Endothelial cell of umbilical vein (primary cell): ENCODE measurements at places on chromosomes 7 and 10. TPM values are rescaled to one million over a fixed set of nuclear protein-coding genes. Genes with fewer than 3 reads are reported as not detected.

GRCh38 chr10:1368842-1369171 lies 312.6 kb downstream of the WDR37 start:
- H3K27me3 ChIP-seq: no peaks in the 10 kb centered on the region
- no peaks in the 10 kb centered on the region for H3K4me1 ChIP-seq
- H3K4me3 ChIP-seq: no peak overlapping the region

- H3K36me3 ChIP-seq: no peaks in the 10 kb centered on the region
- H3K4me3 ChIP-seq: no peak overlapping the region
- H3K27me3 ChIP-seq: no peaks in the 10 kb centered on the region
- DNase-seq: no peak
Observed at GRCh38 chr10:106493751-106494150, 670.8 kb downstream of the SORCS1 start.

GRCh38 chr10:124043310-124044142 lies 49.9 kb downstream of the CHST15 start:
- H3K4me3 ChIP-seq: no peak overlapping the region
- peaks cover 4% of the 10 kb centered on the region for H3K4me1 ChIP-seq
- no peak for DNase-seq
- H3K36me3 ChIP-seq: peaks cover 21% of the 10 kb centered on the region
- no peak overlapping the region for H3K27ac ChIP-seq

DNA sequence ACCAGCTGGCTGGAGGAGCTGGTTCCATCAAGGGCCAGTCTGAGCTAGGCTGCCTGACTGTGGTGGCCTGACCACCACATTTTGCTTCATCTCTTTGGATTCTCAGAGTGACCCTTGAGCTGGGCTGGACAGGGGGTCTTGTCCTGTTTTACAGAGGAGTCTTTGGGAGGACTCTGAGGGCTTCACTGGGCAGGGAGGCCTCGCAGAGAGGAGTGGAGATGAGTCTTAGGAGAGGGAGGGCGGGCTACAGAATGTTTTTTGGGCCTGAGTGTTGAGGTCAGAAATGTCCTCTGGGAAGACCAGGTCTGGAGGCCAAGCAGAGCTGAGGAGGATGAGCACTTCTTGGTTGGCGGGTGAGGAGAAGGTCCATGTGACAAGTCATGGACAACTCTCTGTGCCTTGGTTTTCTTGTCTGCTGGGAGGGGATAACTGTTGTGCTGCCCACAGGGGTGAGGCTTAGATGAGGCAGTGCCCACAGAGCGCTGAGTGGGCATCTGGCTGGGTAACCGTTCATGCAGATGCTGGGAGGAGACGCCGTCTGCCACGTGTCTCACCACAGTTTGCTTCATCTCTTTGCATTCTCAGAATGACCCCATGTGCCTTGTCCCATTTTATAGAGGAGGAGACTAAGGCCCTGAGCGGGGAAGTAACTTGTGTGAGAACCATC lies 9.4 kb downstream of the TSPAN15 start:
- DNase-seq: no peak
- H3K27ac ChIP-seq: no peak overlapping the region
- no peaks in the 10 kb centered on the region for H3K27me3 ChIP-seq
- H3K4me3 ChIP-seq: no peak overlapping the region

The COL26A1 gene
- not detected in 2 replicates for total RNA-seq

- no peaks in the 10 kb centered on the region for H3K27me3 ChIP-seq
- peaks cover 51% of the 10 kb centered on the region for H3K4me1 ChIP-seq
- H3K36me3 ChIP-seq: peaks cover 31% of the 10 kb centered on the region
Observed at GRCh38 chr7:74185016-74185415, 10.9 kb downstream of the EIF4H start.

DNA sequence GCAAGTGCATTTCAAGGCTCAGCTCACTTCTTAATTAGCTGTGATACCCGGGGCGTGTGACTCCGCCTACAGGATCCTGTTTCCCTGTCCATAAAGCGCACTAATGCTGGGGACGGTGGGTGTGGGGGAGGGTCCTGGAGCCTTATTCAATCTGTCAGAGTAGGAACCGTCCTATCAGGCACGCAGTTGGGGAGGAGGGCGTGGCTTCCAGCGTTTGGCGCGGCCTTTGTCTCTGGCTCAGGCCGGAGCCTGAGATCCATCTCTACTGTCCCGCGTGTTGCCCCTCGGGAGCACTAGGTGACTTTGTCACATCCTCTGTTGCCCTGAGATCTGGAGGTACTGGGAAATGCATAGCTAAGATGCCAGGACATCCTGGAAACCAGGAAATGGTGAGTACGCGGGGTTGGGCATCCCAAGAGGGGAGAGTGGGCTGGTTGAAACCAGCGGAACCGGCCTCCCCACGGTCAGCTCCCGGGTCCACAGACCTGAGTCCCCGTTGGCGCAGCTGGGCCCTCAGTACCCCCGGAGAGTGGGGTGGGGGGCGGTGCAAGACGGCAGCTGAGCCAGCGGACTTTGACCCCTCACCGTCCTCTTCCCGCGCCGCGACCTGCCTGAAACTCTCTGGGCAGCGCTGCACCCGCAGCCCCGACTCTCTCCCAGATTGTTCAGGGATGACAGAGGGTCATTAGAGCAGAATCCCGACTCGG lies 104.4 kb upstream of the ZNF92 start:
- no peak overlapping the region for H3K27ac ChIP-seq
- H3K36me3 ChIP-seq: no peaks in the 10 kb centered on the region
- DNase-seq: peak; percentile 76
